ENCODE measurements at places on chromosomes 16 and 17. TPM values are rescaled to one million over a fixed set of nuclear protein-coding genes. Genes with fewer than 3 reads are reported as not detected.

The HOXB7 gene
- total RNA-seq = 2.8 TPM

The CYGB gene
- 3.4 TPM for total RNA-seq

The C17orf78 gene
- total RNA-seq = 0.56 TPM

The GPRC5C gene
- 19.0 TPM for total RNA-seq

The NDEL1 gene
- total RNA-seq = 85.4 TPM

The KPNA2 gene
- total RNA-seq = 157 TPM

The HS3ST2 gene
- total RNA-seq = 4.4 TPM

The TIMM22 gene
- 19.1 TPM for total RNA-seq

The MYO19 gene
- total RNA-seq = 163 TPM

The CES5A gene
- 1.5 TPM for total RNA-seq

The RGS11 gene
- total RNA-seq = 2.9 TPM

- no peak for DNase-seq
Observed at GRCh38 chr16:17026600-17027242, 444.0 kb downstream of the XYLT1 start.

DNA sequence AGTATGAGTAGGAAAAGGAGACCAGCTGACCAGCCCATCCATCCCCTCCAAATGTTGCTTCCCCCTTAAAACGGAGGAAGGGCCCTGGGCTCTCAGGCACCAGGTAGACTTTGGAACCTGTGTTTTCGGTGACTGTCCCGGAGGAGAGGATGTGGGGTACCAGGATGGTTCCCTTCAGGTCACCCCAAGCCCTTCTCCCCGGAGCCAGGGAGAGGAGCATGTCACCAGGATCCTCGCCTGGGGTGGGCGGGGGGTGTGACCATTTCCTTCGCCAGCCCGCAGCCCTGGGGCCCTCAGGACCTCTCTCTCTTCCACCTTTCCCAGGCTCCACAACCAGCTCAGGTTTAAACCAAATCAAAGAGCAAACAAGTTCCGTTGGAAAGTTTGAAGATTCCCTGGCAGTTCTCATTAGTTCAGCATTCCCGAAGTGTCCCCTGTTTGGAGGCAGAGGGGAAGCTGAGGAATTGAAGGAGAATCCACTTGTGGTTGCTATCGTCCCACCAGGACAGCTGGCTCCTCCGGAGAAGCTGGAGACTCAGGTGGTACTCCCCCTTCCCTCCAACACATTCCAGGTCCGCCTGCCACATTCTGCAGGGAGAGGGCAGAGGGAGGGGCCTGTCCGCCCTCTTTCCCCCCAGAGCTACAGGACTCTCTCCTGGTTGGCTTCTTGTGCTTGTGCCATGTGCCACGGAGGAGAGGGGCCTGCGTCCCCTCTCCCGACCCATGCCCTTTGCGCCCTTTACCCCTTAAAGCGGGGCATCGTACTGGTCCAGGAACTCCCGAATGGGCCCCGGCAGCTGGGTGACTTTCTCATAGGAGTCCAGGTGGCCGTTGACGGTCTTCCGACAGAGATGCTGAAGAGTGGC is 2.0 kb downstream of the SOCS3 start:
- DNase-seq = no peak

- no peak for DNase-seq
Observed at GRCh38 chr17:37752482-37752881, 7.6 kb upstream of the HNF1B start.

DNA sequence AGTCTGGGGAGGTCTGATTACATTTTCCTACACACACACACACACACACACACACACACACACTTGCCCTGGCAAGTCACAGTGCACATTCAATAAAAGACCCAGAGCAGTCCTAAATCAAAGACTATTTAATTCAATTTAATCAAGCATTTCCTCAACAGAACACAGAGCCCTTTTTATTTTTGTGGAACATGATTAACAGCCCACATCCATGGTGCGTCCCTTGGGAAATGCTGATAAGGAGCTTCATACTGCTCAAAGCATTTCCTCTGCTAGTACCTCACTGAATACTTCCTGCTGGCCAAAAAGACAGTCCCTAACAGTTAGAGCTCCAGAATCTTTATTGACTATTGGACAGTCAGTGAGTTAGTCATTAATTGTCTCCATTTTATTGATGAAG is 43.1 kb upstream of the MYH10 start:
- no peak for DNase-seq

DNA sequence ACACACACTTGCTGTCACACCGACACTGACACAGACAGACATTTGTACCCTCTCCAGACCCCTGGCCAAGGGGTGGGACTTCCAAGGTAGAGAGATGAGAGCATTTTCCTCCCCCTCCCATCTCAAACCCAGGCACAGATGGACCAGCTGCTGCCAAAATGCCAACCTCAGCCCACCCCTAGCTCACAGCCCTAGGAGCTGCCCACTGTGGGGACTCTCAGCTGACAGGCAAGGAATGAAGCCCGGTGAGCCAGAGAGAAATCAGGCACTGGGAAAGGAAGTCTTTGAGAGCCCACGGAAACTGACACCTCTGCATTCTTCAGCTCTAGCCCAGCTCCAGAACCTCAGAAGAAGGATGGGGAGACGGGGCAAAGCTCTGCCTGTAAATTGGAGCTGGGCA is 2.8 kb downstream of the ETV4 start:
- DNase-seq = no peak

GRCh38 chr16:53458635-53459034 is 24.4 kb downstream of the RBL2 start:
- DNase-seq = no peak

DNA sequence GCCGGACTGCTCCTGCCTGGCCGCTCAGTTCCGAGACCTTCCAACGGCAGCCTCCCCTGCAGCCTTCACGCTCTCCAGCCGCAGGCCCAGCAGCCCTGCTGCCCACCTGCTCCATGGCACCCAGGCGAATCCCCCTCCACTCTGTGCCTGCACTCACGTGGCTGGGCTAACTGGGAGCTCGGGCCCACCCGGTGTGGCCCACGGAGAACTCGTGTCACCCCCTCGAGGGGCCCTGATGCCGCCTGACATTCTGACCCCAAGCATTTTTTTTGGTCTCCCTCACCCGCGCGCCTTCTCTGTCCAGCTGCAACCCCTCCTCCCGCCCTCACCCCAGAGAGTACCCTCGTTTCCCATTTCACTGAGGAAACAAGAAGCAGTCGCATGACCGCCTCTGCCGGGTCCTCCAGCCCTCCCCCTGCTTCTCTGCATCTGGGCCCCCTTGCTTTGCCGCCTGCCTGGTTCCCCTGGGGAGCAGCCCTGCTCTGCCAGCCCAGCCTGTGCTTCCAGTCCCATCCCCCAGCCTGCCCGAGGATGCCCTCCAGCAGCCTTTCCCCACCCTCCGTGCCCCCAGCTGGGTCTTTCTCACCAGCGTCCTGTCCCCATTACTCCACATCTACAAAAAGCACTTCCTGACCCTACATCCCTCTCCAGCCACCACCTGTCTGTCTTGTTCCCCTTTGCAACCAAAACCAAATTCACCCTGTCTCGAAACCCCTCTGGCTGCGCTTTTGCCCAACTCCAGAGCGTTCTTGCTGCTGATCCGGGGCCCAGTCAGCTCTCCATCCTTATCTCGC is 146.4 kb upstream of the CHMP6 start:
- no peak for DNase-seq

DNA sequence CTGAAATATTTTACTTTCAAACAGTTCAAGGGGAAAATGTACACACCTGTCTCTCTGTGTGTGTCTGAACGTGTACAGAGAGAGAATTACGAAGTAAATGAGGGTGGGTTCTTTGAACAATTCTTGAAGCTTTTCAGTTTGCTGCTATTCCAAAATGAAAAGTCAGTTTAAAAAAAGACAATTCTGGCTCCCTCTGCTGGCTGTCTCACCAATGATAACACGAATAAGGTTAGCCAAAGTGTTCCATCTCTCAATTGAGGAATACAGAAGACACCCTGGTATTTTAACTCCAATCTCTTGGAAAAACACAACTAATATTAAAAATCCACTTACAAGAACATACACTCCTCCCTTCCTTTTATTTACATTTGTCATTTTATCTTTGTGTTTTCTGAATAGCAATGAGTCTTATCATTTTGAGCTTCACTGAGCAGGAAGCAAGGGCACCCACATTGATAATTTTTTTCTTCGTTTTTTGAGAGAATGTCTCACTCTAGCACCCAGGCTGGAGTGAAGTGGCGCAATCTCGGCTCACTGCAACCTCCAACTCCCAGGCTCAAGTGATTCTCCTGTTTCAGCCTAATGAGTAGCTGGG is 20.5 kb downstream of the EFTUD2 start:
- DNase-seq = peak; percentile 52

GRCh38 chr16:46894036-46894672 is 10.0 kb downstream of the GPT2 start:
- DNase-seq = peak; percentile 80

DNA sequence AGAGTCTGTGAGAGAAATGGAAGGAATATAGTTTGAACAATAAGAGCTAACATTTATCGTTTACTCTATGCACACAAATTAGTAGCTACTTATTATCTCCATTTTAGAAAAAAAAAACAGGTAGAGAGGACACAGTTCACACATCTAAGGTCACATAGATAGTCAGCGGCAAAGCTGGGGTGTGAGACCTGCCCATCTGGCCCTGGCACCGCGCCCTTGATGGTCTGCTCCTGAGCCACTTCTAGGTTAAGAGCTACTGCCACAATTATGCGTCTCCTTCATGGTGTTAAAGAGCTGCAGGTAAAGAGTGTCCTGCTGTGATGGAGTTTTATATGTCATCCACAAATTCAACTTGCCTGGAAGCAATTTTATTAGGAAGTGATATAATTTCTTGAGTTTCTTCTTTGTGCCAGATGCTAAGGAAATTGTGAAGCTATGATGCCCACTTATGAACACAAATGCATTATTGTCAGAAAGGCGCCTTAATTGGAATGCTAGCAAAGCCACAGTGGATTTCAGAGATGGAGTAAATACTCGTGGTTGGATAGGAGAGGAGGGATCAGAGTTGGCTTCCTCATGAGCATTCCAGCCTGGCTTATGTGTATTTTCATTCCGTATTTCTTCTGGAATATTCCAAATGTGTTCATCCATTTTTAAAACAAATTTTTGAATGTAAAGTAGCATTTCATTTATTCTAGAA is 21.3 kb upstream of the MFSD6L start:
- no peak for DNase-seq

GRCh38 chr16:88939245-88939971 is 37.6 kb downstream of the CBFA2T3 start:
- no peak for DNase-seq

DNA sequence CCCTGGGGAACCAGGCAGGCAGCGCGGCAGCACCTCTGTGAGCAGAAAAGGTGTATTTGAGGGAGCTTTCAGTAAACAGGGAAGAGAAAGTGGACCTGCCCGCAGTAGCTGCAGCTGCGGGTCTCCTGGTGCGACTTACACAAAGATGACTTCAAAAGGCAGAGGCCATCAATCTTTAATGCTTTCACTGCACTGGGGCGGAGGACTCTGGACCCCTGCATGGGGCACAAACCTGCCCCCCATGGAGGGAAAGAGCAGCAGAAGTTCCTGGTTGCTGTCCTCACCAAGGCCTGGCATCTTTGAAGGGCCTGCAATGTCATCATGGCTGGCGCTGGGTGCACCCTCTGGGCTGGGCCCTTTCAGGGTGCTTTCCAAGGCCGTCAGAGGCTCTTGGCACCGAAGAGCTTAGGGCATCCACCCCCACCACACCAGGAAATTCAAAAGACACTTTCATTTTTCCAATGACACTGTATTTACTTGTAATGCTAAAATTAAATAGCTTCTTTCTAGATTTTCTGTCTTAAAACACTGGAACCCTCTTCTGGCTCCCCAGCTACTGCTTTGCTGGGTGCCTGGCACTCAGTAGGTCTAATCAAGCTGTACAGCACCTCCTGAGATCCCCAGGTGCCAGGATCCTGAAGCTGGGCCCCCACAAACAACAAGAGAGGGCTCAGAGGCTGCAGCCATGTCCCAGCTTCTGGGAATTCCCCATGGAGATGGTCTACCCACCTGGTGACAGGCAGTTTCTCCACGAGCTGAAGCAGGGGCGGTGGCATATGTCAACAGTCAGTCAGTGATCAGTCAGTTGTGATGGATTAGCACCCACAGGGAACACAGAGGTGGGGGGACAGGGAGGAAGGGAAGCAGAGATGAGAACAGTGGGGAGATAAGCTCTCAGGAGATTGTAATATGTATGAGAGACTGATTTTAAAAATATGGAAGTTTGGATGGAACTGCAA is 2.1 kb upstream of the CACNG1 start:
- no peak for DNase-seq

DNA sequence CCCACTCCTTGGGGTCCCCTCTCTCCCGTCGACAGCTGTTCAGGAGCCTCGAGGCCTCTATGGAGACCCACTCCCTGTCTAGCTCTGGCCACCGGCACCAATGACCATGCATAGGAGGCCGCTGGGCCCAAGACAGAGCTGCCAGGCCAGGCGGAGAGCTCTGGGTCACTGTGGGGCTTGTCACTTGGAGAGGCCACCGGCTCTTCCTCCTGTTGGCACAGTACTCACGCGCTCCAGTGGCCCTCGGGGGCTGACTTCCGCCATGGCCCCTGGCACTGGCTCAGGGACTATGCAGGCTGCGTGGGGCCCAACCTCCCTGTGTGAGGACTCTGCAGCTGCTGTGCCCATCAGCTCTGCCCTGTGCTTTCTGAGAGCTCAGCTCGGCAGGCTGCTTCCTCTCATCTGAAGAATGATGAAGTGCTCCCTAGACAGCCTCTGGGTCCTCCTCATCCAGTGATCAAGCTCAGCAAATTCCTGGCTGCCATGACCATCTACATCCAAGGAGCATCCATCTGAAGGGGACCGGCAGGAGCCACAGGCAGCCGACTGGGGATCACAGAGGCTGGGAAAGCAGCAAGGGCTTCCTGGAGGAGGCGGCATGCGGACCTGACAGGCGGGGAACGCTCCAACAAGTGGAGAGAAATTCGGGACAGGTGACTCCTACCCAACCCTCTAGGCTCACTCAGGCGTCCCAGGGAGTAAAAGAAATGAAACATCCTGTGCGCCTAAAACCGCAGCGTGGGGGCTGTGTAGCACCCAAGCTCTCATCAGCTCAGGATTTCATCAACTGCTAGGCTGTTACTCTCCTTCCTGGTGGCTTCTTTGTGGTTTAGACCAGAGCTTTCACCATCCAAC is 16.8 kb downstream of the GALNS start:
- DNase-seq = no peak

DNA sequence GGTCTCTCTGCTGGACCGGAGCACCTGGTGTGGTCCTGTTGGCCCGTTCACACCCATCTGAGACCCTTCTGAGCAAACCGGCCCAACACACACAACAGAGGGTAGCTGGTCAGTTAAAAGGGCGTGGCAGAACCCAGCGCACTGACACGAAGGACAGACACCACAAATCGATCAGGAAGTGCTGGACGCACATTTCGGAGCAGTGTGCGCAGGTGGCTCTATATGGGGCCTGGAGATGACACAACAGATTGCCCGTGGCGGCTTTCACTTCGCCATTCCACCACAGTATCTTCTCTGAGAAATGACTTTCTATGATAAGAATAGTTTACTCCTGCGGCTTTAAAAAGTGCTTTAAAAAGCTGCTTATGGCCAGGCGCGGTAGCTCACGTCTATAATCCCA is 12.5 kb downstream of the CCDC57 start:
- no peak for DNase-seq

DNA sequence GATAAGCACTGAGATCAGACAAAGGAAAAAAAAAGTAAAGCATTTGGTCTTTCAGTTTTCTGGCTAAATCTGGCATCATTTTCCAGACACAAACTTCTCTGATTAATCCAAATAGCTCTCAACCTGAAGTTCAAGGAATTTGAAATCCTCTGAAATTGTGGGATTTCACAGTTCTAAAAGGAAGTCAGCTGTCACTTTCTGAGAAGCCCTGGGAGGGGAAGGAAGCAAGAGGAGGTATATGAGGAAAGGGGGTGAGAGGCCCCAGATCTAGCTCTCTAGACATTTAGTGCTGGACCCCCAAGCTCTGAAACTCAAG is 17.5 kb upstream of the HOXB9 start:
- no peak for DNase-seq

Data from testis (tissue), 5 donors.